Activated B cell treated with CpG ODN at 0.5 μM for 24 hours (primary cell): ENCODE measurements at places on chromosomes 16 and 17. TPM values are rescaled to one million over a fixed set of nuclear protein-coding genes. Genes with fewer than 3 reads are reported as not detected.

GRCh38 chr17:57561072-57561861, 183.8 kb downstream of the CCDC182 start:
- no peak for DNase-seq

- DNase-seq: no peak
Measured at GRCh38 chr16:87791295-87792204, 25.8 kb upstream of the KLHDC4 start.

DNA sequence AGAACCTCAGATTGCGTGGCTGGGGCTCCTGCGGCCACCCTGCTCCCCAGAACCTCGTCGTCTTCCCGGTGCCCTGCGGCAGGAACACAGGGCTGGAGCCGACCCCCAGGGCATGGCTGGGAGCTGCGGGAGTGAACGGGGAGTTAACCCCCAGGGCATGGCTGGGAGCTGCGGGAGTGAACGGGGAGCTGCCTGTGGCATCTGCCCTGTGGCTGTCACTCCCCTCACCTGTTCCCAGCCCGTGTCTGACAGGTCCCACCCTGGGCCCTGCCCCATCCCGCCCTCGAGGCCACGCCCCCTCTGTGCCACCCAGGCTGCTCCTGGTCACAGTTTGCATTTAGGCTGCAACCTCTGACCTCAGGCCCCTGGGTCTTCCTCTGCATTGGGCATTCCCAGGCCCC, 39.4 kb upstream of the ACSF3 start:
- DNase-seq: no peak

The NLGN2 gene
- total RNA-seq: 0.66 and 1.1 TPM in 2 replicates

GRCh38 chr17:72872396-72872795, 220.1 kb downstream of the SLC39A11 start:
- DNase-seq: no peak
